NCI-H187 treated with DMSO at 0.1 percent for 48 hours (cell line): ENCODE measurements at places on chromosomes 7 and 10.

DNA sequence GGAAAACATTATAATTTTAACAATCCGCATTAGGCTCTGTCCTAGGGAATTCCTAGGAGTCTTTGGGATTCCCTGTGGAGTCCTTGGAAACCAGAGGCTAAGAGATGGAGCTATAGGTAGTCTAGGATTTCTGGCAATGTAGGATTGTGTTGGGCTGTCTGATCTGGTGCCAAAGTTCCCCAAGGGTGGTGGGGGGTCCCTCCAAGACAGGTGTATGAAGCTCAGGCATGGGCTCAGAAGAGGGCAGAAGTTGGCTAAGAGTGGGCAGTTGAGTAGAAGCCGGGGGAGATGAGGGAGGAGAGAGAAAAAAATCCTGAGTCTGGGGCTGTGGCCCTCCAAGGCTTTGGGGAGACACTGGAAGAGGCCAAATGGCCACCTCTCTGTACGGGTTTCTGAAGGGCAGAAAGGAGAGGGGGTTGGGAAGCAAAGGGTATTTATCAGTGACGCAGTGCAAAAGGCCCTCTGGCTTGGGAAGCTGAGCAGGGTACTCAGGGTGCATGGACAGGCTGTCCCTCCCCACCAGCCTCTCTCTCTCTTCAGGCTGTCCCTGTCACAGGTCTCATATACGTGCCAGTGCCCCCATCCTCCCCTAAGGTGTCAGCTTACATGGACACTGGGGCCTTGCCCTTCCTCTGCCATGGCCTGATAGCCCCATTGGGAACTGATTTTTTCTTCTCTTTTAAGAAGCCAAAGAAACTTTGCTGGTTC is 929 bp downstream of the HOXA6 start:
- DNase-seq = no peak

DNA sequence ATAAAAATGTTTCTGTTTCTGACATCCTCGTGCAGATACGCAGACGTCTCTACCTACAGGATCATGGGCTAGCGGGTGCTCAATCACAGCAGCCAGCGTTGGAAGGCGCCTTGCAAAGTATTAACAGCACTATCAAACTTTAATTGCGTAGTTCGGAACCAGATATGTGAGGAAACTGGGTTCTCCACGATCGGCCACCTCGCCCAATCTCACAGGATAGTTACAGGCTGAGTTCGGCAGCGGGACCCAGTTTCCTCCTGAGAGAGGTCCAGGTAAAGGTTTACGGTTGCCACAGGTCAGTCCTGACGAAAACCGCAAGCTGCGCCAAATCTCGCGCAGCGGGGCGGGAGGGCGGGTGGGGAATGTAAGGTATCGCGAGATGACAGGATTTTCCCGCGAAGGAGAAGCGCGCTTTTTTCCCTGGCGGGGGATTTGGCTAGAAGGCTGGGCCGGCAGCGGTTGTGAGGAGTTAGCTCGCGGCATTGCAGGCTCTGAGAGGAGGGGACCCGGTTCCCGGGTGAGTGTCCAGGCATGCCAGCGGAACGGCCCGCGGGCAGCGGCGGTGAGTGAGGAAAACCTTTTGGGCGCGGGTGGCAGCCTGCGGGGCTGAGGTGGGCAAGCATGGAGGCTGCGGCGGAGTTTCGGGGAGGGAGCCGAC is at the start of gene HELLS:
TSS of gene HELLS (plus strand) at position 398 of the 658 bp plus-strand sequence. CDS start at position 532, 134 bp downstream.
- peak; percentile 41 for DNase-seq

GRCh38 chr7:150824379-150825177 is 24.0 kb downstream of the TMEM176A start:
- no peak for DNase-seq

GRCh38 chr10:97726636-97727178 is 10.2 kb upstream of the ZFYVE27 start:
- DNase-seq = no peak

GRCh38 chr10:34649385-34649784 is 165.7 kb downstream of the PARD3 start:
- DNase-seq = no peak

DNA sequence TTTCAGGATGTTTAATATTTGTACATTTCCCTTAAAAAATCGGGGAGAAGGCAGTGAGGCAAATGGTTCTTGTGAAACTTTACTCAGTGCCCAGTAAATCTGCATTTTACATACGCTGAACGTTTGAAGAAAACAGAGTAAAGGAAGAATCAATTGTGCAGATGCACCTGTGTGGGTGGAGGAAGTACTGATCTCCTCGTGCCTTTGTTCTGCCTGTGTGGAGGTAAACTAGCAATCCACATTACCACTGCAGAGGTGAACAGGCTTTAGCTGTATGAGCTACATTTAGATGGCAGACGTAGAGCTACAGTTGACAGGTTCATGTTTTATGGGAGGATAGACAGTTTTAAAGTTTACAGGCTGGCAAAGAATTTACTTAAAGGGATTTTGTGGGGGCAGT is 62.7 kb upstream of the VIPR2 start:
- no peak for DNase-seq

DNA sequence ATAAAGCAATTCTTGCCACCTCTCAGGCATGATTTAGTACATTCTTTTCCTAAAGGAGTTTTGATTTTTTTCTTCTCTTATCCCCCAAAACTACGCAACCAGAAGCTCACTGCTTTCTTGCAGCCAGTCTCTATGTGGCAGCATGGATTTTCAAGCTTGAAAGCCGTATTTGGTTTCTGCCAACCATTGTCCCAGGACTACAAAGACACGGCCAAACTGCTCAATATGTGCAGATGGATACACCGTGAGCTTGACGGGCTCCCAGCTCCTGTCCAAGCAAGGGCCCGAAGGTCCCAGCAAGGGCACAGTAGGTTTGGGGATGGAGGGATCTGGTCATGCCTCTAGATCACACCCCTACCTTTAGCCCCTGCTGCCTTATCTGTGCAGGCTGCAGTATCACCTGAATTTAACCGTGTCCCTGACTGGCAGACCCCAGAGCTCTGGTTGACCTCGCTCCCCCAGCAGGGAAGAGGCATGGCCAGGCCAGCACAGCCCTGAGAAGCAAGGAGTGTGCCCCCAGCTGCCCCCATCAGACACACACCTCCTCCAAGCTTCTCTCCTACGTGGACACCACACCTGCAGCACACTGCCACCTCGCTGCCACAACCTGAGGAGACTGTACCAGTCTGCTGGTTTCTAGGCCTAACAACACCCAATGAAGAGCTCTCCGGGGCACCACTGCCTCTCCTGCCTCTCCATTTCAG is 86.8 kb downstream of the COBL start:
- no peak for DNase-seq

DNA sequence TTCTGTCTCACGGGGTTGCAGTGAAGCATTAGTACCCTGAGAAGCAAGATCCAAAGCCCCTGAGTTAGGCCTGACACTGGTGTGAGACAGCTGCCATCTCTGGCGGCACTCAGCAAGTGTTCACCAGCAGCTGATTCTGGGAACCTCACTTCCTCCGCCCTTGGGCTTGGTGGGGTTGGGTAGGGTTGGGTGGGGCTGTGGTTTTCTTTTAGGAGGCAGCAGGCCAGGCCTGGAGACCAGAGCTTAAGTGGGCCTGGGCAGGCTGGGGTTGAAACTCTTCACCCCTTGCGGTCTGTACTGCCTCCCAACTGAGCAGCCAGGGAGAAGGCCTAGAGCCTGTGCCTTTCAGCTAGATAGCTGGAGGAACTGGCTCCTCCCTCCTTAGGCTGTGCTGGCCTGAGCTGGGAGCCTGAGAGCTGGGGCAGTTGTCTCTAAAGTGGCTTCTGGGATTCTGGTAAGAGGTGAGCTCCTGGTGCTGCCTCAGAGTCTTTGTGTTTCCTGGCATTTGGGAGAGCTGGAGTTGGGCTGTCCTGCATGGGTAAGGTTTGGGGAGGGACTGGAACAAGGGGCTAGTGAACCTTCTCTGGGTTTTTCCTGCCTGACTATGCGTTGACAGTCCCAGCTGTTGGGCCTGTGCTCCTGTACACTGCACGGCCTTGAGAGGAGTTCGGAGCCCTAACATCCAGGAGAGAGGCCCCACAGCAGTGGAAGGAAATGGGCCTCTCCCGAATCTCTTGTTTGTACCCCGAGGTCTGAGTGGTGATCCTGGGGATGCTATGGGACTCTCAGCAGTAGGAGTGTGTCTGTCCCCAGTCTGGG is 5.1 kb downstream of the TSPAN14 start:
- no peak for DNase-seq

DNA sequence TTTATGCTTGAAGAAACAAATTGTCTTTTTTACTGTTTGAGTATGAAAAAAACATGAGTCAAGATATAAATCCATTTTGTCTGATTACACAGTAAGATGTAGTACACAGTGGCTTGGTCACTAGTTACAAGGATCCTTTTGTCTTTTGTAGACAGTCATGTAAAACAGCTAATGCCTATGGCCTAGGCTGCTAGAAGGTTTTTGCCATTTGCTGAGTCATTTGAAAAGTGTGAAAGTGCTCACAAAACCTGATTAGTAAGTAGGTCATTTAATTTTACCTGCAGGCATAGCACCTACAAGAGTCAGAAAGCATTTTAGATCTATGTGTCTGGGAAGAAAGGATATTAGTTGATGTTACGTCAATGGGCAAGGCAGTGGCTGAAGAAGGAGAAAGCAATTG is 819.4 kb downstream of the MAGI2 start:
- no peak for DNase-seq

GRCh38 chr7:115812794-115813193 is 217.8 kb downstream of the TFEC start:
- DNase-seq = no peak

DNA sequence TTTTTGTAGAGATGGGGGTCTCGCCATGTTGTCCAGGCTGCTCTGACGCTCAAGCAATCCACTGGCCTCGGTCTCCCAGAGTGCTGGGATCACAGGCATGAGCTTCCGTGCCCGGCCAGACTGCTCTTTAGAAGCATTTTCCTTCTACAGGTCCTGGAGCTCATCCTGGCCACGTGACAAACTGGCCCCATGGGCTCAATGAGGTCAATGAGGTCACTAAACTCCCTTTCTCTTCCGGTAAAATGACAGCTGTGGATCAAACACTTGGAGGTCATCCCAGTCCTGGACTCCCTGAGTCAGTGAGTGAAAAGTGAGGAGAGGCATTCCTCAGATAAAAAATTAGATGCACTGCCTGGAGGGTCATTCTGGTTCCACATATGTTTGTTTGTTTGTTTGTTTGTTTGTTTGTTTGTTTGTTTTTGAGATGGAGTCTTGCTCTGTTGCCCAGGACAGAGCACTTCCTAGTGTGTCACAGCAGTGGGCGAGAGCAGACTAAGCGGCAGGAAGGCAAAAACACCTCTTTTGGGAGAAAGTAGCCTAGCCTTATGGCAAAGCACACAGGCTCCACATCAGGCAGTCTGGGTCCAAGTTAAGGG is 134.9 kb downstream of the TNS3 start:
- DNase-seq = no peak

GRCh38 chr7:83427884-83428283 is 221.1 kb downstream of the SEMA3E start:
- no peak for DNase-seq

DNA sequence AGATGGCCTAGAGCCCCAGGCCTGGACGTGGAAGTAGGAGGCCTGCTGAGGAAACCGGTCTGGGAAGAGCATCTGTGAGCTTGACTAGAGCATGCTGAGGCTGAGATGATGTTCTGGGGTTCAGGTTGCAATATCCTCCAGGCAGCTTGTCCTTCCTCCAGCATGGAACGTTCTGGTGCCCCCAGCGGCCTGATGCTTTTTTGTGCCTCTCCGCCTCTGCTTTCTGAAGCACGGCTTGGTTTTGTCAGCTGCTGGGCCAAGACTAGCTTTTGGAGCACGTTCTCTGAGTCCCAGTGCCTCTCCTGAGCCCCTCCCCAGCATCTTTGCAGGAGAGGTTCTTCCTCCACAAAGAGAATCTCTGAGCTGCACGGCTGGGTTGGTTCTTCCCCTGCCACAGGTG is 682.0 kb upstream of the FOXK1 start:
- no peak for DNase-seq

DNA sequence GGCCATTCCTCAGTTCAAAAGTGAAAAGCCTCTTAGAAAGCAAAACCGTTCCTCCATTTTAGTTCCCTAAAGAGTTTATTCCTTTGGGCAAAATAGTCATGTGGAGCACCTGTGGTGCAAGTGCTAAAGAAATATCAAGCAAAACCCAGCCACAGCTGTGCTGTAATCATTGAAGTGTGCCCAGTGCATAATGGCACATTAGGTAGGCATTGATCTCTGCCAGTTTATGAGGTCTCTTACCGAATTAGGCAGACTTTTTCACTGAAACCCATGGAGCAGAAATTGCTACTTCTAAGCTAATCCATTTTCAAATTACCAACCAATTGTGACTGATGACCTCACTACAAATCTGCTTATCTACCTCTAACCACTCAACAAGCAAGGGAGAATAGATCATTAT is 97.2 kb upstream of the SEMA3A start:
- peak; percentile 85 for DNase-seq

- no peak for DNase-seq
Observed at GRCh38 chr7:51222916-51223315, 93.7 kb downstream of the COBL start.

- DNase-seq = no peak
Observed at GRCh38 chr10:79018521-79019011, 50.2 kb upstream of the ZMIZ1 start.

GRCh38 chr10:89296220-89296648 is 5.6 kb upstream of the IFIT2 start:
- DNase-seq = no peak

- no peak for DNase-seq
Observed at GRCh38 chr10:14859043-14859442, 19.6 kb upstream of the SUV39H2 start.
